ENCODE measurements at places on chromosomes 13 and 19.
A peak's percentile ranks its signal among the peaks of the same experiment; 100 is the strongest.

GRCh38 chr13:111031531-111031961 lies 83.6 kb upstream of the ARHGEF7 start:
- DNase-seq: peak; percentile 16

- DNase-seq: peak; percentile 14
These were observed 14.5 kb downstream of the KLK4 start for GRCh38 chr19:50896591-50897190.

GRCh38 chr19:12841094-12841493 lies 2.8 kb downstream of the MAST1 start:
- DNase-seq: peak; percentile 52

DNA sequence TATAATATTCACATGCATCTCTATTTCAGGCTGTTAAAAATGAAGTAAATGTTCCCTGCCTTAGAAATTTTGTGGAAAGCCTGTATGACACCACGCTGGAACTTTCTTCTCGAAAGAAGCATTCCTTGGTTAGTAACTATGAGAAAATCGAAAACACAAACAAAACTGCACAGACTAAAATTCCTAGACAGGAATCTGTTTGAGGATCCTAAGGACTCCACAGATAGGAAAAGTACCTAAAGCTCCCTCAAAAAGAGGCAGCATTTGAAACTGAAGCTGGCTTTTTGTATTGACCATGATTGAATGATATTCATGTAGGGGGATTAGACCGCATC lies 103.4 kb downstream of the FRY start:
- DNase-seq: peak; percentile 12

- no peak for DNase-seq
These were observed 2.1 kb downstream of the FXYD5 start for GRCh38 chr19:35156673-35157014.

DNA sequence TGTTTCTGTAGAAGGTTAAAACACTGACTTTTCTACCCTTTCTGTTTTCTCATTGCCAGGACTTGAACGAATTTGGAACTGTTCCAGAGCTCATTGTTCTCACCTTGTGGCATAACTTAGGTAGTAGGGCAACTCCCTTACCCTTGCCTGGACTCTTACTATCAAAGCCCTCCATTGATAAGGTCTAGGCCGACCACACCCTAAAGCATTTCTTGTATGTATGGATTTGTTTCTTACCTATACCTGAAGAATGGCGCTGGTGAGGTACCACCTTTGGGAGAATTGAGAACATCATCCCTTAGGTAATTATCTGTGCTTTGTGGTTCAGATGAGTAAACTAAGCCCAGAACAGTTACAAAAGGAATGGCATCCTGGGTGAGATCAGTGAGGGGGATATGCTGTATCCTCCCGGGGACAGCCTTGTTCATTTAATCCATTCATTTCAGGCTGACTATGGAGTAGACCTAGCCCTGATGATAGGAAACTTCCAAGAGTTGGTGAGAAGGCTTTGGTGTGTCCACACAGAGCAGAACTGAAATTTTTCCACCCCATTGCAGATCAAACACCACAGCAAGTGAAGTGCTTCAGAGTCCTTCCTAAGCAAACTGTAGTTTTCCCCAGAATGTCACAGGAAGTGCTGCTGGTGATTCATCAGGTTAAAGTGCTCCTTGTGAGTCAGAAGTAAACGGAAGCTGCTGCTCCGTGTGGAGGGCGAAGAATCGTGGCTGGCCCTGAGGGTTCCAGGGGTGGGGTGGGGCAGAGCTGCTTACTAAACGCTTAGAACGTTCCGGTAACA lies 113.0 kb downstream of the TEX26 start:
- peak; percentile 95 for DNase-seq

DNA sequence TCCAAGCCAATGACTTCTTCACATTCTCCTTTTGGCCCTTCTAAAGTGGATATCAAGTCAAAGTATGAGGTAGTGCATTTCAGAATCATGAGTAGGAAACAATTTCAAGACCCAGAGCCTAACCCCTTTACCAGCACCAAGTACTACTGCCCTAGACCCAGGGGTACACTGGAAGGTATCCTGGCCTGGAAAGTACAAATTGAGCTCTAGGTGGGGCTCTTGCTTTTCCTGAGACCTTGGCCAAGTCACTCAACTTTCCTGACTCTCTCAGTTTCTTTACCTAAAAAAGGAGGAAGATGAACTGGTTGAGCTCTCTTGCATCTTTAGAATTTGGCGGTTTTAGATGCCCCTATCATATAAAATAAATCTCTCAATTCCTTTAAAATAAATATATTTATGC lies 204.7 kb downstream of the FGF14 start:
- DNase-seq: peak; percentile 4

DNA sequence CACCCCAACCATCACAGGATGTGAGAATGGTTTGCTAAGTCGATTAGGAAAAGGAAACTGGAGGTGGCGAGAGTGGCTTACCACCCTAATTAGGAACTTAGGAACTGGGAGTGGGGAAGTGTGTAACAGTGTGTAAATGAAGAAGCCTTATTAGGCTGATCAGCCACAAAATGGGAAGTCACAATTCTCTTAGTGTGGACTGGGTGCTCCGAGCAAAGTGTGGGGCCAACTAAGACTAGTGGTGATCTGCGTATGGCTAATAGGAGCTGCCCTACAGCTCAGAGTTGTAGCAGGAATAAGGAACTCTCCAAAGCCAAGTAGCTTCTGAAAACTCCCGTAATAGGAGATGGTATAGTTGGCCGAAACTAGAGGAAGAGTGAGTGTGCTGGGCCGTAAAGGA lies 7.6 kb downstream of the SIGLEC11 start:
- no peak for DNase-seq

GRCh38 chr13:103615771-103616170 lies 549.6 kb upstream of the SLC10A2 start:
- no peak for DNase-seq

GRCh38 chr13:112073245-112074138 lies 6.5 kb downstream of the SOX1 start:
- DNase-seq: no peak

DNA sequence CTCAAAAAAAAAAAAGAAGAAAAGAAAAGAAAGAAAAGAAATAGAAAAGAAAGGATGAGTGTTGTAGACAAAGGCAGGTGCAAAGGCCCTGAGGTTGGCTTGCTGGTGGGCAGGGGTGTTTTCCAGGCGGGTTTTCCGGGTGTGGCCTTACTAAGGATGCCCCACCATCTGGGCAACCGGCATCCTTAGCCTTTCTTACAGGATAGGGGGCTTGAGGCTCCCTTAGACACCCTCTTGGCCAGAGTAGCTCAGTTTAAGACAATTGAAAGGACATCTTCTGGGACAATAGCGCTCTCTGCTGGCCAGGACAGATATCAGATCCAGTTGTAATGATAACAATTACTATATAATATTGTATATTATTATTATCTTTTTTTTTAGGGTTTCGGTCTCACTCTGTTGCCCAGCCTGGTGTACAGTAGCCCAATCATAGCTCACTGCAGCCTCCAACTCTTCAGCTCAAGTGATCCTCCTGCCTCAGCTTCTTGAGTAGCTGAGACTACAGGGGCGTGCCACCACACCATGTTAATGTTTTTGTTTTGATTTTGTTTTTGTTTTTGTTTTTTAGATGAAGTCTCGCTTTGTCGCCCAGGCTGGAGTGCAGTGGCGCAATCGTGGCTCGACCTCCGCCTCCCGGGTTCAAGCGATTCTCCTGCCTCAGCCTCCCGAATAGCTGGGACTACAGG lies 1.4 kb upstream of the QTRT1 start:
- DNase-seq: peak; percentile 81

GRCh38 chr19:15107061-15108010 lies at the start of gene SYDE1:
TSS of gene SYDE1 (plus strand) at chr19:15107401. CDS start at chr19:15107434, 33 bp downstream.
- peak; percentile 73 for DNase-seq

DNA sequence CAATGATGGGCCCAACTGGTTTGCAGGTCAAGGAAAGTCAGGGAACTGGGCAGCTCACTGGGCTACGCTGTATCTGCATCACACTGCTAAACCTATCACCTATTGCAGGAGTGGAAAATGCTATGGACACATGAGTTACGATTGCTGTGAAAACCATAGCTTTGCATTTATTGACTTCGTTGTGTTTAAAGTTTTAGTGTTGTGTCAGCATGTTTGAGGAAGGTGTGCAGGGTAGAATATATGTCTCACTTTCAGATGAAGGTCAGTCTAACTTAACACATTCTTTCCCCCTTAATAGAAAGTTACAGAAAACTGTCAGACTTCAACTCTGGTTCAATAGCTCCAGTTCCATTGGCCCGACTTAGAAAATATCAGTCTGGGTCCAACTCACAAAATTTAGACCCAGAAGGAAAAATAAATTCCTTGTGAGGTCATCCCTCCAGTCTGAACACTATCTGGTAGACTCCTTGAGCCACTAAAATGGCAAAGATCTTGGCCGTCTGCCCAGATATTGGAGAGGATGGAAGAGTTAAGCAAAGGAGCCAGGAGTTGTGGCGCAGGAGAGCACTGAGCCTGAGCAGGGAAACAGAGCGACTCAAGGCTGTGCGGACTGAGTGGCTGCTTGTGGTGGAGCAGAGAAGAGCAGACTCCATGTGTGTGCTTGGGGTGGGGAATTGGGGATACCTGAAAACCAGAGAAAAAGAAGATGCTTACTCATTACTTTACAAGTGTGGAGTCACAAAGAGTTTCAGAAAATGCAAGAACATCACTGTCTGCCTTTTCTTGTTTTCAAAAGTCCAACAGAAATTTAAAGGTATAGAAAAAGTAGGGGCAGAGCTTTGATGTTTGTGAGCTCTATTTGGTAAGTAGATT lies 518.5 kb downstream of the FGF9 start:
- no peak for DNase-seq

- no peak for DNase-seq
These were observed 289.2 kb downstream of the ATP8A2 start for GRCh38 chr13:25660996-25661395.

GRCh38 chr13:39945226-39945625 lies 289.8 kb downstream of the COG6 start:
- DNase-seq: no peak

GRCh38 chr13:89982407-89983095 lies 1364.9 kb upstream of the MIR17HG start:
- DNase-seq: peak; percentile 54

GRCh38 chr13:29479716-29480492 lies 115.6 kb downstream of the SLC7A1 start:
- peak; percentile 31 for DNase-seq

DNA sequence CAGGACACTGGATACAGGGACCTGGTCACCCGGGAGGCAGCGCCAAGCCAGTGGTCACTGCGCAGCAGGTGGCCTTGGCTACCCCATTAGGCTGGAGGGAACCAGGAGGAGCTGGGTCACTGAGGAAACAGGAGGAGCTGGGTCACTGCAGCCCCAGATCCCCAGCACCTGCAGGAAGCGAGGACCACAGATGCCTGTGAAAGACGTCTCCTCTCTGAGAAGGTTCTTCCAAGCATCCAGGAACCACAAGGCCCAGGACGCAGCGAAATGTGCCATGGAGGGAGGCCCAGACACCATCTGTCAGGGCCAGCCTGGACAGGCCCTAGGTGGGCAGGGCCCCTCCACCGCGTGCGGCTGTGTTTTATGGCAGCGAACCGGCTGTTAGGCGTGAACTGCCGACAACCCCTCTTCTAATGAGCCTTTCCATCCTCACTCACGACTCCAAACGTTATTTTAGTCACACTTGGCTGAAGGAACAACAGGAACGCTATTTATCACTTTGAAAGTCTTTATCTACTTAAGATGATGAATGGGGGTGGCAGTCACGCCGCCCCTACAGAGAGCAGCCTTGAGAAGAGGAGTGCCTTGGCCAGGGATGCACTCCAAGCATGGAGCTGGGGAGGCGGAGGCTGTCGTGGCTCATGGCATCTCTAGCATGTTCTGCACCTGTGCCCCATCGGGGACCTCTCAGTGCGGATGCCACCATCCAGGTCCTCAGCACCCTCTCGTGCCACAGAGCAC lies 53.3 kb downstream of the CEBPG start:
- DNase-seq: no peak

GRCh38 chr19:1825909-1826556 lies 14.0 kb upstream of the ATP8B3 start:
- DNase-seq: peak; percentile 74

DNA sequence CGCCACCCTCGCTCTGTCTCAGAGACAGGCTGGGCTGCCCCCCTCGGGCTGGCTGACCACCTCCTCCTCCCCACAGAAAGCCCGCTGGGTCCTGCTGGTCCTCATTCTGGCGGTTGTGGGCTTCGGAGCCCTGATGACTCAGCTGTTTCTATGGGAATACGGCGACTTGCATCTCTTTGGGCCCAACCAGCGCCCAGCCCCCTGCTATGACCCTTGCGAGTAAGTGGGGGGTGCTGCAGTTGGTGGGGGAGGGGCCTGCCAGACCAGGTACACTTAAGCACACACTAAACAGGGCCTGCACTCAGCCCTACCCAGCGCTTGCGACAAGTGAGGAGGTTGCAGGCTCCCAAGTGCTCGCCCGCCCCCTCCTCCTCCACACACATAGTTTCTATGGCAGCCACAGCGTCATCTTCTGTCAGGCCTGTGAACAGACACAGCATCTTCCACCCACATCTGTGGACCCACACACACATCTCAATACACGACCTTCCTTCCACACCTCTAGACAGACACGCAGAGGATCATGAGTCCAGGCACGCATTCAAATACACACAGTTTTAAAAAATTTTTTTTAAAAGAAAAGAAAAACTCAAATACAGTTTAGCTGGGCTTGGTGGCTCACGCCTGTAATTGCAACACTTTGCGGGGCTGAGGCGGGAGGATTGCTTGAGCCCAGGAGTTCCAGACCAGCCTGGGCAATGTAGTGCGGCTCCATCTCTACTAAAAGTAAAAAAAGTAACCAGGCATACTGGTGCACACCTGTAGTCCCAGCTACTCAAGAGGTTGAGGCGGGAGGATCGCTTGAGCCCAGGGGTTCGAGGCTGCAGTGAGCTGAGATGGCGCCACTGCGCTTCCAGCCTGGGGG lies 18.4 kb downstream of the PLD3 start:
- DNase-seq: peak; percentile 26

GRCh38 chr13:110525328-110526319 lies 35.9 kb downstream of the RAB20 start:
- no peak for DNase-seq

DNA sequence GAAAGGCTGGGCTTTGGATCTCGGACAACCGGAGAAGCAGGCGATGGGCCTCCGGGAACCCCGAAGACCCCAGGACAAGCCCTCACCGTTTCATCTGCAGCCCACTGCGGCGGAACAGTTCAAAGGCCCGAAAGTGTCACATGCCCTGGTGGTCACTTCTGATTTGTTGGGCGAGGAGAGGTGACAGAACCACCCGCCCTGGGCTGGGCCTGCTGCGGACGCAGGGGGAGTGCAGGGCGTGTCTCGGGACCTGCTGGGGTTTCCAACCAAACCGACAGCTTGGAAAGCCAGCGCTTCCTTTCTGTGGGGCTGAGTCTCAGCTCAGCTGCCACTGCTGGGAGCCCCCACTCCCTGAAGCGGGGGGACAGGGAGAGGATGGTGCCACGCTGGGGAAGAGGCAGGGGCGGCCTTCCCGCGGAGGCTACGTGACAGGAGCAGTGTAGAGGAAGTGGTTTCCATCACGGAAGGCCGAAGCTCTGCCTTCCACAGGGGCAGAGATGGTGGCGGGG lies 22.8 kb upstream of the ZBTB7A start:
- DNase-seq: no peak
